ENCODE measurements at places on chromosomes 16 and 17. TPM values are rescaled to one million over a fixed set of nuclear protein-coding genes. Genes with fewer than 3 reads are reported as not detected.
A peak's percentile ranks its signal among the peaks of the same experiment; 100 is the strongest.

DNA sequence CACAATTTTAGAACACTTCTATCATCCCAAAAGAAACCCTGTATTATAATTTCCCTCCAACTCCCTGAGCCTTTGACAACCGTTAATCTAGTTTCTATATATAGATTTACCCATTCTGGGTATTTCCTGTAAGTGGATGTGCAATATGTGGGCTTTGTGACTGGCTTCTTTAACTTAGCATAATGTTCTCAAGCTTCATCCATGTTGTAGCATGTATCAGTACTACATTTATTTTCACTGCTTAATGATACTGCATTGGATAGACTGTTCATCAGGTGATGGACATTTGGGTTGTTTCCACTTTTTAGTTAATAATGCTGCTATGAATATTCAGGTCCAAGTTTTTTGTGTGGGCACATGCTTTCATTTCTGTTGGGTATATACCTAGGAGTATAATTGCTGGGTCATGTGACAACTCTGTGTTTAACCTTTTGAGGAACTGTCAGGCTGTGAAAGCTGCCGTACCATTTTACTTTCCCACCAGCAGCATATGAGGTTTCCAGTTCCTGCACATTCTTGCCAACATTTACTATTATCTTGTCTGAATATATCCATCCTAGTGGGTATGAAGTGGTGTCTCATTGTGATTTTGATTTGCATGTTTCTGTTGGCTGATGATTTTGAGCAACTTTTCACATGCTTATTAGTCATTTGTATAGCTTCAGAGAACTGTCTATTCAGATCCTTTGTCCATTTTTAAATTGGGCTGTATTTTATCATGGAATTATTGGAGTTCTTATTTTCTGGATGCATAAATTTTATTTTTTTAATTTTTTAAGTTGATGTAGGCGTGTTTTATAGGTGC lies 16.4 kb downstream of the REXO5 start:
- no peak for DNase-seq

DNA sequence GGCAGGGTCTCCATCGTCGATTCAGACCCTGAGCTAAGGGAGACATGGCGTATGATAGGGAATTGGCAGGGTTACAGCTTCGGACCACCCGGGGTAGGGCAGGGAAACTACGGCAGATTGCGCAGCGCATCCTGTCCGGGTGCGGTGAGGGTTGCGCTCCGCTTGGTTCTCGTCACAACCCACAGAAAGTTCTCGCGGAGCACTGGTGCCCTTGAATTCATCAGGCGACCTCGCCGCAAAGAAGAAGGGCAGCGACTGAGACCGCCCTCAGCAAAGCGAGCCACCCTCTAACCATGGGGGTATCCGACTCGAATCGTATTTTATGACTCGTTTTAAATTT lies 1.2 kb downstream of the HS3ST3B1 start:
- peak; percentile 80 for DNase-seq

DNA sequence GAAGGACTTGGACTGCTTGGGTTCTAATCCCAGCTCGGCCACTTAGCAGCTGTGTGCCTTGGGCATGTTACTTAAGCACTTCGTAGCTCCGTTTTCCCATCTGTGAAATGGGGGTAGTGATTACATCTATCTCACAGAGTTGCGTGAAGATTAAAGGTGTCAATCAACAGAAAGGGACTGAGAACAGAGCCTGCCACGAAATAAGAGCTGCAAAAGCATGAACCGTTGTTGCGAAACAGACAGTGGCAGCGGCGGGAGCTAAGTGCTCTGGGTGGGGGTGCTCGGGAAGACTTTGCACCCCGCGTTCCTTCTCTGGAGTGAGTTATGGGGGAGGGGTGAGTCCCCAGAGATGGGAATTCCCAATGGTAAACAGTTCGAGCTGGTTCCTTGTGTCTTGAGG lies 79.6 kb upstream of the LHX1 start:
- no peak for DNase-seq

GRCh38 chr17:59840329-59841090 lies 52.2 kb downstream of the TUBD1 start:
- DNase-seq = peak; percentile 58

GRCh38 chr17:36627101-36627500 lies 25.7 kb downstream of the MRM1 start:
- no peak for DNase-seq

DNA sequence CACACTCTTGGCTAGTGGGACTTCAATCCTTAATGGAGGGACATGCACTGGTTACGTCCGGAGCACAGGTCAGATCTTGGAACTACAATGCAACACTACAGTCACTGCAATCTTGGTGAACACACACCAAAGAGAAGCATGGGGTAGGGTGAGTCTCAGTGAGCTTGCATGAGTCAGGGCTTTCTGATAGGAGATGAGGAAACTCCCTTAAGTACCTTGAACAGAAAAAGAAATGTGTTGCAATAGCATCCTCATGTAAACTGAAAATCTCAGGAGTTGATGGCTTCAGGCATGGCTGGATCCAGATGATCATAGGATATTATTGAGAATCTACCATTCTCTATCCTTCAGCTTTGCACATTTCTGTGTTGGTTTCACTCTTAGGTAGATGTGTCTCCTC lies 54.1 kb downstream of the CES1 start:
- no peak for DNase-seq

The ADGRG3 gene
- total RNA-seq = 20.7 TPM

Measured in natural killer cell (primary cell).